Nephron progenitor cell (in vitro differentiated cells): ENCODE measurements at places on chromosomes 3 and 15.

GRCh38 chr15:80585544-80586018, 109.5 kb upstream of the ABHD17C start:
- no peak overlapping the region for H3K27ac ChIP-seq
- peaks cover 5% of the 10 kb centered on the region for H3K4me1 ChIP-seq
- no peak for DNase-seq
- no peaks in the 10 kb centered on the region for H3K27me3 ChIP-seq

DNA sequence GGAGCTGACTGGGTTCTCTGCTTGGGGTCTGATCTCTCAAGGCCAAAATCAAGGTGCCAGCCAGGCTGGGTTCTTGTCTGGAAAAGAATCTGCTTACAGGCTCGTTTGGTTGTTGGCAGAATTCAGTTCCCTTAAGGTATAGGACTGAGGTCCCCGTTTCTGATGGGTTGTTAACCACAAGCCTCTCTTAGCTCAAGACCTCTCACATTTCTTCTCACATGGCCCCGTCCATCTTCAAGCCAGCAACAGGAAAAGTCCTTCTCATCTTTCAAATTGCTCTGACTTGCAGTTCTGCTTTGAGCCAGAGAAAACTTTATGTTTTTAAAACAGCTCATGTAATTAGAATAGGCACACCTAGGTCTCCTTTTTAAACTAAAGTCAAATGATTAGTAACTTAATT, 20.4 kb downstream of the UACA start:
- peaks cover 16% of the 10 kb centered on the region for H3K4me1 ChIP-seq
- peaks cover 4% of the 10 kb centered on the region for H3K27me3 ChIP-seq
- no peak for DNase-seq
- H3K27ac ChIP-seq: no peak overlapping the region

DNA sequence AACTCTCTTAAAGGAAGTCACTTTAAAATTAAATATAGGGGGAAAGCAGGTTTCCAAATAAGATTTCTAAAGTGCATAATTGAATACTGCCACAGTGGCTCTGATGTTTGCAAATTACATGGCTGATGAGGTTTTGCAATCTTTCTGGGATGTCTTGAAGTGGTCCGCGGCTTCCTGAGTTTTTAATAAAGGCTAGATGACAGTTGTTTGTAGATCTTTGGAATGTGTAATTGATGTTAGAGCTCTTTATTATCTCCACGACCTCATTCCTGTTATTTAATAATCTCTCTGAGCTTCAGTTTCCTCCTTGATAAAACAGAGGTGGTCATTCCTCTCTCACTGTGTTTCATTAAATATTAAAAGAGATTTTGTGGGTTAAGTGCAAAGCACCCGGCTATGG, 27.0 kb upstream of the CEMIP start:
- peaks cover 19% of the 10 kb centered on the region for H3K4me1 ChIP-seq
- DNase-seq: no peak
- H3K36me3 ChIP-seq: peaks cover 16% of the 10 kb centered on the region
- no peaks in the 10 kb centered on the region for H3K27me3 ChIP-seq
- H3K27ac ChIP-seq: no peak overlapping the region

GRCh38 chr3:156668073-156668763, 6.2 kb upstream of the TIPARP start:
- H3K36me3 ChIP-seq: no peaks in the 10 kb centered on the region
- peaks cover 35% of the 10 kb centered on the region for H3K4me1 ChIP-seq
- no peak overlapping the region for H3K27ac ChIP-seq
- peaks cover 4% of the 10 kb centered on the region for H3K27me3 ChIP-seq

GRCh38 chr15:93861413-93861812, 369.9 kb upstream of the MCTP2 start:
- H3K27ac ChIP-seq: no peak overlapping the region
- H3K36me3 ChIP-seq: no peaks in the 10 kb centered on the region
- peaks cover 2% of the 10 kb centered on the region for H3K27me3 ChIP-seq
- DNase-seq: no peak
- H3K4me1 ChIP-seq: no peaks in the 10 kb centered on the region
- H3K4me3 ChIP-seq: no peak overlapping the region

DNA sequence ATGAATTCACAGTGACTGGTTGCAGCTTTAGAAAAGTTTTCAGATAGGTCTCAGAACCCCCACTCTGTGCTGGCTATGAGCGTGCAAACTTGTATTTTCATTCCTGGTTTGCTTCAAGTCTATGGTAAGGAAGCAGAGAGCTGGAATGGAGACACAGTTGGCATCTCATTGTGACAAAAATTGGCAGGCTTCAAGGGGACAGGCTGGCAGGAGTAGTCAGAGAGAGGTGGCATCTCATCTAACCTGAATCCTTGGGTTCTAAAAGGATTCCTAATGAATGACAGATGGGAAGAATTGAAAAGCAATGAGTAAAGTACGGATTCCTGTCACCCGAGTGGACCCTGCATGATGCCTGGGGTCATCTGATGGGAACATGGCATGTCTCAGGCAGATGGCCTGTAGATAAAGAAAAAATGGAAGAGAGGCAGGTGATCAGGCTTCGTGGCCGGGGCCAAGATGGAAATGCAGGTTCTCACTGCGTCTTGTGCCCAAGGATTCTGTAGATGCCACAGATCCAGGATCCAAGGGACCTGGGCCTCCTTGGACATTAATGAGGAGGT, 89.4 kb upstream of the ABHD17C start:
- H3K36me3 ChIP-seq: no peaks in the 10 kb centered on the region
- peaks cover 16% of the 10 kb centered on the region for H3K4me1 ChIP-seq
- no peak for DNase-seq
- peak overlapping the region; percentile 89 for H3K27ac ChIP-seq
- peaks cover 4% of the 10 kb centered on the region for H3K27me3 ChIP-seq
- H3K4me3 ChIP-seq: no peak overlapping the region

GRCh38 chr3:161295325-161295724, 74.2 kb downstream of the NMD3 start:
- H3K27me3 ChIP-seq: peaks cover 3% of the 10 kb centered on the region
- H3K4me1 ChIP-seq: no peaks in the 10 kb centered on the region
- no peak overlapping the region for H3K27ac ChIP-seq
- H3K4me3 ChIP-seq: no peak overlapping the region

DNA sequence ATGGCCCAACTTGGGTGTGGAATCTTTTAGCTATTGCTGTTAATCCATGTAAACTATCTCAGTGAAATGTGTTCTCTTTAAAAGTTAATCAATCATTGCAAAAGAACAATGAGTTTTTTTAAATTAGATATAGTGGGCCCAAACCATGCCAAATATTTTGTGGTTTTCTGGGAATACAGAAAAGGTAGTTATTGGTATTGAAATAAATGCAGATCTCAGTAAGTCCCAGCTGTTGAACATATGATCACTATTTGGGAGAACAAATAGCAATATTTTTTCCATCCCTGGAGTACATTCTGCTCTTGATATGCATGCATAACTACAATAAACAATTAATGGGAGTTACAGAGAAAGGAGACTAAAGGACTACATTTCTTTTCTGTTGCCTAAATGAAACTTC, 36.0 kb upstream of the LEKR1 start:
- no peaks in the 10 kb centered on the region for H3K36me3 ChIP-seq
- peaks cover 13% of the 10 kb centered on the region for H3K4me1 ChIP-seq
- no peaks in the 10 kb centered on the region for H3K27me3 ChIP-seq
- H3K4me3 ChIP-seq: no peak overlapping the region
- no peak for DNase-seq
